ENCODE measurements at places on chromosomes 11 and 22. TPM values are rescaled to one million over a fixed set of nuclear protein-coding genes. Genes with fewer than 3 reads are reported as not detected.

Gene DEPDC7
- total RNA-seq: 2.3 TPM

Gene PRRG4
- 0.55 TPM for total RNA-seq

Gene MPZL3
- total RNA-seq: 20.4 TPM

Gene BTBD18
- not detected for total RNA-seq

Gene RIN1
- total RNA-seq: 2.5 TPM

Gene CADM1
- 0.76 TPM for total RNA-seq

Gene PKP3
- total RNA-seq: 0.09 TPM

Gene SLC16A8
- total RNA-seq: not detected

Gene DNAJB7
- not detected for total RNA-seq

Gene SLCO2B1
- not detected for total RNA-seq

Gene CLNS1A
- 113 TPM for total RNA-seq

Gene POTEH
- not detected for total RNA-seq

Gene KDM2A
- total RNA-seq: 116 TPM

Gene GPR83
- 0.05 TPM for total RNA-seq

Gene FOLR3
- not detected for total RNA-seq

Gene LRRC4C
- total RNA-seq: not detected

Gene MAJIN
- total RNA-seq: not detected

Gene LINC01488
- total RNA-seq: not detected

Gene POU2AF3
- total RNA-seq: not detected

Gene ESAM
- 0.16 TPM for total RNA-seq

Gene OR52H1
- total RNA-seq: not detected

Gene OTOG
- total RNA-seq: not detected

Gene LRRC55
- total RNA-seq: not detected

Gene FUT4
- total RNA-seq: 6.5 TPM

All from activated CD8-positive, alpha-beta memory T cell treated with anti-CD3 and anti-CD28 coated beads, Interleukin-2, amount 10 ng/mL, durations not matched to agents 7 days and 5 days (primary cell).